ENCODE measurements at places on chromosomes 3 and 15. TPM values are rescaled to one million over a fixed set of nuclear protein-coding genes. Genes with fewer than 3 reads are reported as not detected.

The VWA5B2 gene
- total RNA-seq = not detected

DNA sequence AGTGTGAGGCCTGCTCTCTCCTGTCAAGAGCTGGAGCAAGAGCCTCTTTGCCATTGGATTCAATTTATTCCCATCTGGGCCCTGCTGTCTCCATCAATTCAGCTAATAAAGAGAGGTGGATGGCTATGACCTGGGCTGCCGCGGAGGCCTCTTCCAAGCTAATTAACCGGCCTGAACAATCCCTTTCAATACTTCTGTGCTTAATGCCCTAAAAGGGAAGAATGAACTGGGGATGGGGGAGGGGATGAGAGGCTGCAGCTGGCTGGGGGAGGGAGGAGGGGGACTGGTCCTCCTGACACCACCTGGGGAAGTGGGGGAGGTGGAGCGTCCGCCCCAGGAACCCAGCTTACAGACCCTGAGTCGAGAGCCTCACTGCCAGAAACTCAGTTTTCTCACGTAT, 33.4 kb upstream of the PRR23E start:
- H3K27me3 ChIP-seq = no peaks in the 10 kb centered on the region
- H3K4me1 ChIP-seq = peaks cover 47% of the 10 kb centered on the region
- DNase-seq = peak; percentile 86
- H3K4me3 ChIP-seq = peak overlapping the region; percentile 8
- no peaks in the 10 kb centered on the region for H3K36me3 ChIP-seq

- no peaks in the 10 kb centered on the region for H3K36me3 ChIP-seq
- DNase-seq = no peak
- H3K4me3 ChIP-seq = no peak overlapping the region
- H3K27ac ChIP-seq = no peak overlapping the region
Observed at GRCh38 chr3:181457190-181457589, 254.5 kb upstream of the SOX2 start.

The SUSD5 gene
- 3.1 TPM for total RNA-seq

- DNase-seq = peak; percentile 56
- H3K4me3 ChIP-seq = no peak overlapping the region
- no peaks in the 10 kb centered on the region for H3K4me1 ChIP-seq
Observed at GRCh38 chr15:65033659-65034269, 4.3 kb upstream of the MTFMT start.

The GOLGA8S gene
- total RNA-seq = not detected

- no peaks in the 10 kb centered on the region for H3K36me3 ChIP-seq
- H3K4me1 ChIP-seq = peaks cover 14% of the 10 kb centered on the region
- no peaks in the 10 kb centered on the region for H3K27me3 ChIP-seq
Observed at GRCh38 chr15:66832664-66833063, 130.6 kb downstream of the SMAD6 start.

Data from neural progenitor cell (in vitro differentiated cells).